ENCODE measurements at places on chromosomes 2 and 18.

GRCh38 chr2:236785611-236786057, 216.0 kb downstream of the ACKR3 start:
- DNase-seq: no peak

DNA sequence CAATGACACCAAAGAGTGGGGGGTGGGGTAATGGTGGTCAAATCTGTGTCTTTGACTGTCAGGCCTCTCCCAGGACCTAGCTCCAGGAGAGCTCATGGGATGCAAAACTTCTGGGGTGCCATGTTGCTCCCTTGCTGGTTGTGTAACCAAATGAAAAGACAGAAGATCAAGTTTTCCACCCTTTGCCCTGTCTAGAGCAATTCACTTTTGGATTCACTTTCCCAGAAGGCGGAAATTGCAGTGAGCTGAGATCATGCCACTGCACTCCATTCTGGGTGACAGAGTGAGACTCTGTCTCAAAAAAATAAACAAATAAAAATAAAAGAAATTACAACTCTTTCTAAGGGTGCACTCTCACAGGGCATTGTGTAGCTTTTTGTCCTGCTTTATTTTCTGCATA, 34.9 kb upstream of the PLA2R1 start:
- DNase-seq: no peak

- no peak for DNase-seq
Measured at GRCh38 chr2:100783987-100784386, 36.0 kb upstream of the NPAS2 start.

DNA sequence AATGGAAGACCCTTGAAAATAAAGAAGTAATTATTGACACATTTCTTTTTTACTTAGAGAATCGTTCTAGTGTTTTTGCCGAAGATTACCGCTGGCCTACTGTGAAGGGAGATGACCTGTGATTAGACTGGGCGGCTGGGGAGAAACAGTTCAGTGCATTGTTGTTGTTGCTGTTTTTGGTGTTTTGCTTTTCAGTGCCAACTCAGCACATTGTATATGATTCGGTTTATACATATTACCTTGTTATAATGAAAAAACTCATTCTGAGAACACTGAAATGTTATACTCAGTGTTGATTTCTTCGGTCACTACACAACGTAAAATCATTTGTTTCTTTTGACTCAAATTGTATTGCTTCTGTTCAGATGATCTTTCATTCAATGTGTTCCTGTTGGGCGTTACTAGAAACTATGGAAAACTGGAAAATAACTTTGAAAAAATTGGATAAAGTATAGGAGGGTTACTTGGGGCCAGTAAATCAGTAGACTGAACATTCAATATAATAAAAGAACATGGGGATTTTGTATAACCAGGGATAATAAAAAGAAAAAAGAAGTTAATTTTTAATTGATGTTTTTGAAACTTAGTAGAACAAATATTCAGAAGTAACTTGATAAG, 3.3 kb downstream of the PMAIP1 start:
- DNase-seq: no peak

DNA sequence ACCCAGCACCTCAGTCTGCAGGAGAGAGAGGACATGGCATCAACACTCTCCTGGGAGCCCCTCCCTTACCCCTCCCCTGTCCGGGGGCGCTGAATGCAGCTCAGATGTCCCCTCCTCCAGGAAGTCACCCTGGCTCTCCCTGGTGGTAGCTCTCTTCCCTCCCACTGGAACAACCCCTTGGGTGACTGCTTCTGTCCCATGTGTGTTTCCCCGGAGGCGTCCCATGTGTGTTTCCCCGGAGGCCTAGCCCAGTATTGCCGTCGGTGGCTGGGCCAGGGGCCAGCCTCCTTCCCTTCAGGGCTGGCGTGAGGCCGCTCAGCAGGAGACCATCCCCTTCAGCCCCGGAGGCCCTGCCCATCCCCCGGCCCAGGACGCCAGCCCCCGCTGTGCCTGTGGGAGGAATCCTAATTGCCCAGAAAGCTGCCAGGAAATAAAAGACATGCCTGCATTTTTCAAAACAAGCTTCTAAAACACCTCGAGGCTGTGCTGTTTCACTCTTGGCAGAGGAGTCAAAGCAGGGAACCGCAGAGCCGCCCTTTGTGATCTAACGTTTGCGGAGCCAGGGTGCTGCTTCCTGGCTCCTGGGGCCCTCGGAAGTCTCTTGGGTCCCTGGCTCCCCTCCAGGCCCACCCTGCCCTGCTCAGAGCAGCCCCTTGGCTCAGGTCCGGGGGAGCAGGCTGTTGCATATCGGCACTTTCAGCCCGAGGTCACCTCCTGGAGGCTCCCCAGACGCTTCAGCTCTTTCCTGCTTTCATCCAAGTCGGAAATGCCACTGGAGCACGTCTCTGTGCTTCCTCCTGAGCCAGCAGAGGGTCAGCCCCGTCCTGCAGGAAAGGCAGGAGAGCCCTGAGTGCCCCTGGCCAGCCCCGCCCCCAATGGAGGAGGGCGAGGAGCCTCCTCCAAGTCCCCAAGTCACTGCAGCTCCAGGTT, 11.4 kb downstream of the SNED1 start:
- DNase-seq: no peak

DNA sequence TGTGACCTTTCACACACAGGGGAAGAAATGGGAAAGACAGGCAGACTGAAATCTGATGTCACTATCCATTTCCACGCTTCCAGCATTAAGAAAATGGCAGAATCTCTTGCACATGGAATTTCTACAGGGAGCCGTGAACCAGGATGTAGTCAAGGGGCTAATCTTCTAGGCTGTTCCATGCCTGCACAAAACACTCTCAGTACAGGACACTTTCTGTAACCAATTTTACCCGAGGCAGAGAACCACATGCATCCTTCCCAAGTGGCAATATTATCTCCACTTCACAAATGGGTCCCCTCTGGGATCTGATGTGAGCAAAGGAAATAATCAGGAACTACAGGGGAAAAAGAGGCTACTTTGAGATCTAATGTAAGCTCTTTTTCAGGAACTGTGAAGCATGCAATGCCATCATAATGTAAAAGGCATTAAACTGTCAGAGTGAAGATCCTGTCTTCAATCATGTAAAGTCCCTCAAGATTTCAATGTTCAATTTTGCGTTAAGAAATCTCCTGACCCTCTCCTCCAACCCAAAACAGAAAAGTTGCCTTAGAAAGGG, 236.9 kb downstream of the RBM43 start:
- DNase-seq: no peak

- no peak for DNase-seq
Measured at GRCh38 chr2:240551811-240552210, 6.0 kb downstream of the ANKMY1 start.

GRCh38 chr18:67961701-67962440, 445.4 kb upstream of the DSEL start:
- no peak for DNase-seq
